Lung (tissue), 17 donors: ENCODE measurements at places on chromosomes 4 and X. TPM values are rescaled to one million over a fixed set of nuclear protein-coding genes. Genes with fewer than 3 reads are reported as not detected.

FREM3 gene
- polyA plus RNA-seq, result not detected

SSX4 gene
- polyA plus RNA-seq, result not detected

LIMCH1 gene
- polyA plus RNA-seq, result 52.3 TPM

UGT2A2 gene
- polyA plus RNA-seq, result not detected

WNK3 gene
- polyA plus RNA-seq, result 0.14 TPM

SPANXN3 gene
- polyA plus RNA-seq, result not detected

UGT8 gene
- 0.37 TPM for polyA plus RNA-seq

KLKB1 gene
- 0.23 TPM for polyA plus RNA-seq

GRIPAP1 gene
- polyA plus RNA-seq, result 38.1 TPM

DKK2 gene
- 3.0 TPM for polyA plus RNA-seq

UGT2A3 gene
- not detected for polyA plus RNA-seq

RPS6KA6 gene
- 0.41 TPM for polyA plus RNA-seq

NMU gene
- 1.8 TPM for polyA plus RNA-seq

GPR173 gene
- polyA plus RNA-seq, result 0.94 TPM

FRAS1 gene
- 1.7 TPM for polyA plus RNA-seq

RBM10 gene
- 22.2 TPM for polyA plus RNA-seq

GYG2 gene
- 0.70 TPM for polyA plus RNA-seq

ARSJ gene
- polyA plus RNA-seq, result 5.1 TPM

PPP3CA gene
- polyA plus RNA-seq, result 13.5 TPM

SPANXB1 gene
- not detected for polyA plus RNA-seq

SNCA gene
- 7.1 TPM for polyA plus RNA-seq
